Esophagus squamous epithelium (tissue), 5 donors: ENCODE measurements at places on chromosomes 5 and 9.

- DNase-seq = no peak
Observed at GRCh38 chr5:127595484-127596368, 53.2 kb upstream of the CTXN3 start.

GRCh38 chr9:134167530-134167931 is 3.2 kb upstream of the RNU6ATAC start:
- no peak for DNase-seq

- no peak for DNase-seq
Observed at GRCh38 chr9:134600836-134601638, 40.6 kb upstream of the COL5A1 start.

DNA sequence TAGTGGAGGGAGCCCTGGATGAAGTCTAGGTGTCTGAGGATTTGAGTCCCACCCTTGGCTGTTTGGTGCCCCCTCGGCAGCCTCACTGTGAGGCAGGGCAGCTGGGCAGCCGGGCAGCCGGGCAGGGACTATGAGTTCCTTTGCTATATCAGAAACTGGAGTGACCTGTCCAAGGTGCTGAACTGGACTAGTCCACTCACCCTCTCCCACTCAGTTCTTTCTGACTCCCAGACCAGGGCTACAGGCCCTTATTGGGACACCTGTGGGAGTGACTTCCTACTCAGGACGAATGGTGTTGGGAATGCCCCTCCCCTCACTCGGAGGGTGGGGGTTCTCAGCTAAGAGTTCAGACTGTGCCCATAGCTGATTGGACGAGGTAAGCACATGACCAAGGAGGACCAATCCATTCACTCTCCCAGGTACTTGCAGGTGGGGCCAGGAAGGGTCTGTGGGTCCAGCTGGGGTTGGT is 34.1 kb upstream of the RAPGEF1 start:
- DNase-seq = no peak

- DNase-seq = no peak
Observed at GRCh38 chr9:93900971-93901861, 53.9 kb downstream of the BARX1 start.

GRCh38 chr5:138032572-138033385 is at the start of gene FAM13B:
FAM13B (minus strand) TSS chr5:138033079; CDS start chr5:138019111, 13,968 bp downstream.
- peak; percentile 39 for DNase-seq

- DNase-seq = no peak
Observed at GRCh38 chr5:38551030-38552017, 5.1 kb downstream of the LIFR start.

- no peak for DNase-seq
Observed at GRCh38 chr5:180990086-180990881, 1.6 kb downstream of the BTNL3 start.

DNA sequence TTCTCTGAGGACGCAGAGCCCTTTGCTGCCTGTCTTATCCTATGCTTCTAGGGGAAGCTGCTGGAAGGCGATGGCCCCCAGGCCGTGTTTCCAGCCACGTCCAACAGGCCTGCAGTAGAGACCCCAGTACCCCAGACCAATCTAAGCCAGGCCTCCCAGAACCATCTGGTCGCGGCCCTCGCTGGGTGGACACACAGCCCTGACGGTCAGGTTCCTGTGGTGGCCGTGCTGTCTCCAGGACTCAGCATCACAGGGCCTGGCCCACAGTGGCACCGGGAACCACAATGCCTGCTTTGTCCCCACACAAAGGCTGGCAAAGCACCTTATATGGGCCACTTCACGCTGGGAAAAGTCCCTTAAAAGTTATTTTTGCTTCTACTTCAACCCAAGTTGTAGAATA is 44.5 kb downstream of the SEMA4D start:
- no peak for DNase-seq

GRCh38 chr5:151285683-151286082 is 17.9 kb downstream of the SLC36A3 start:
- no peak for DNase-seq

DNA sequence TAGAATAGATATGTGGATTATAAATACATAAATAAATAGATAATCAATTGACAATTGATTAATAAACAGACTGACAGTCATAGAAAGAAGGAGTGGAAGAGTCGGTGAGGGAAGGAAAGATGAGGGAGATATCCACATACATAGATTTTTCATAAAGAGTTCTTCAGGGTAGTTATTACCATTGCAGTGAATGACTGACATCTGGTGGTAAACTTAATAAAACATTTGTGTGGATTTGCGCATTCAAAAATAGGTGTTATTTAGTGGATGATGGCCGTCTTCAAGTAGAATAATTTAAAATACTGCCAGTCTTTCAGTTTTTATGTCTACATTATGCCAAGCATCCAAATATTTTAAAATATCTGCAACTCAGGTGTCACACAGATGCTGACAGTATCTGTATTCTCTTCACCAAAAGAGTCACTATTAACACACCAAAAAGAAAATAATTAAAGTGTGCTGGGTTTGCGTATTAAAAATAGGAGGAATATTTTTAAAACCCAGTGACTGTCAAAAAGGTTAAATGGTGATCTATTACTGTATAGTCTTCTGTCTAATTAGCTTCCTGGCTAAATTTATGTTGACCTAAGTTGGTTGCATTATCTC is 78.8 kb downstream of the GIN1 start:
- DNase-seq = no peak

DNA sequence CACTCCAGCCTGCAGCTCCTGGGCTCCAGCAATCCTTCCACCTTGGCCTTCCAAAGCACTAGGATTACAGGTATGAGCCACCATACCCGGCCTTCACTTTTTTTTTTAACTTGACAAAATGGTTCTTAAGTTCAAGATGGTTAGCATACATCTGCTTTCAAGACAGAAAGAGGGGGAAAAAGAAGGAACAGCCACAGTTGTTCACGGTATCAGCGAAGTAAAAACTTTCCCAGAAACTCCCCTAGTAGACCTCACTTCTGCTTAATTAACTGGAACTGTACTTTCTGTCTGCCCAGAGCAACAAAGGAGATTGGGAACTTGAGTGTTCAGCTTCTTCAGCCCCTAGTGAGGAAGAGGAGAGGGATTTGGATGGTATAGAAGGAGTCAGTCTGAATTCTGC is 116.7 kb downstream of the UGCG start:
- no peak for DNase-seq

DNA sequence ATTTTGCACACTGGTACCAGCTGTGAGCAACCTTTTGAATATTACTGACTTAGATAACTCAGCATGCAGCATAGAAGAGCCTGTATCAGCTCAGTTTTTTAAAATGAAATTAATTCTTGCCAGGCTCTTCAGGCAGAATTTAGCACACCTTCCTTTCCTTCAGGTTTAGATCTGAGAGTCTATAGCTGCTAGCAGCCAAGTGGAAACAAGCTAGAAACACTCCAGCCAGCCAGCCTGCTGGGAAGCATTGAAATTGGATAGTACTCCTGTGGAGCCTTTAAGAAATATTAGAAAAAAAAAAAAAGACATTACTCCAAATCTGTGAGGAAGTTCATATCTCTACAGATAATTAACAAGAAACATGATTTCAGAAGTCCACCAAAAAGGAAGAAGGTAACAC is 812.2 kb downstream of the DTWD2 start:
- DNase-seq = no peak

DNA sequence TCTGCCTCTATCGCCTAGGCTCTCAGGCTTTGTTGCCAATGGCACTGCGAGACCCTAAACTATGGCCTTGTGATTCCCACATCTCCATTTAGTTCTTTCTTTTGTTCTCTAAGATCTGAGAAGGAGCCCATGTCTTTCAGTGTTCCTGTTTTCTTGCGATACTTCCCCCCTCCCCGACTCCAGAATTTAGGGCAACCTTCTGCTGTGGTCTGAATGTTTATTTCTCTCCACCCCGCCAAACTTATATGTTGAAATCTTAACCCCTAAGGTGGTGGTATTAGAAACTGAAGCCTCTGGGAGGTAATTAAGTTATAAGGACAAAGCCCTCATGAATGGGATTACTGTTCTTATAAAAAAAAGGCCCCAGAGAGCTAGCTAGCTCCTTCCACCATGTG is 6.4 kb downstream of the TMC1 start:
- no peak for DNase-seq

DNA sequence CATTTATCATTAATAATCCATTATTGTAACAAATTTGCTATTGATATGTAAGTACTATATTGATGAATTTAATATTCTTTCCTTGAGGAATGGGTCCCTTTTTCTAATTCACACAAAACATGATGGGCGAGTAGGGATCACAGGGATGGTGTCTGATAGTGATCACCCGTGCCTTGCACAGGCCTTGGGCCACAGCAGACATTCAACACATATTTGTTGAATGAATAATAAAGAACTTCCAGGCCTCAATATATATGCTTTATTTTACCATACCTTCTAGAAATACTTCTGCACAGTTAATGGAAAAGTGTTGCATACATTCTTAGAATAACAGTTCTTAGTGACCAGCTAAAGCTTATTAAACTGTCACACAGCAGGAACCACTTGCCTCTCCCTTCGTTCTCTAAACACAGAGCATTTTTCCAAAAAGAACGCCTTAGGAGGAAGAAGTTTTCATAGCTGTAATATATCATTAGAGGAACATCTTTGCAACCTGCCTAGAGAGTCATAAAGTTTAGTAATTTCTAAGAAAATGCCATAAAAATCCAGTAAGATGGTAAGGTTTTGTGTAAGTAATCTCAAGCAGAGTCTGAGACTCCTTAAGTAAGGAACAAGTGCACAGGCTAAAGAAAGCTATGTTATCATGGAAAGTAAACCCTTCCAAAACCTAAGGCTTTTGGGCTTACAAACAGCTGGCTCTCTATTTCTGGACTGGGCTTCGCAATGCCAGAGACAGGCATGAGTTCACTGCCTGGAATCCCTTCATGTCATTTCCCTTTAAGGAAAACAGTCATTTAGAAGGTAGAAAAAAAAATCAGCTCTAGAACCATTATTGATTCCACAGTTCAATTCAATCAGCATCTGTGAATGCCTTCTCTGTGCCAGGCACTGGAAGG is 17.7 kb downstream of the TTLL11 start:
- DNase-seq = no peak

GRCh38 chr5:2709976-2710689 is 41.3 kb downstream of the IRX2 start:
- DNase-seq = no peak

GRCh38 chr5:136364307-136364706 is 1.0 kb downstream of the TRPC7 start:
- no peak for DNase-seq

DNA sequence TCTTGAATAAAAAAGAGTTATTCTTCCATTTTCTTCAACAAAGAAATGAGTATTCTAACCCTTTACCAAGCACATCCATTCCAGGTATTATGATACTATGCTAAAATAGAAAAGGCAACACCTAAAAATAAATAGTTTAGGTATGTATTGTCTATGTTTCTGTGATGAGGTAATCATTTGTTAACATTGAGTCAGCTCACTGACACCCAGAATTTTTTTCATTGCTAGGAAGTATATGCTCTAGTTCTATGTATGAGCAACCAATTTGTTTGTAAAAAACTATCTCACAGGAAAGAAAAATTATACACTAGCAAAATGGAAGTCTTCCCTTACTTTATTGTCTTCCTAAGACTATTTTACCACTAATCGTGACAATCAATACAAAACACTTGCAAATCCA is 615.6 kb upstream of the GRIN3A start:
- no peak for DNase-seq

DNA sequence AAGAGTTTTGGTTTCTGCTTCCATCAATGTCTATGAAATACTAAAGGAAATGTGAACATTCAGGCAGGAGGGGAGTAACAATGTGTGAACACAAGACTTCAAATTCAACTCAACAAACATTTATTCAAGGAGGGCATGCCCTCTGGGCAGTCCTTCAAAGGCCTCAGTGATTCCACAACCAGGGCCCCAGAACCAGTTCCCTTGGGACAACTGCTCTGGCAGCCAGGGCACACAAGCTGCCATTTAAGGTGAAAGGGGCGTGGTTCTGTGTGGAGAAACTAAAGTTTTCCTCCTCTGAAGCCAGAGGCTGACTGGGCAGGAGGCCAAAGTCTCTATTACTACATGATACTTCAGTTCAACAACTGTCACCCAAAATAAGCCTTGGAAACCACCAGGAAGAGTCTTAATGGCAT is 3.2 kb downstream of the RBM18 start:
- no peak for DNase-seq

GRCh38 chr5:54848581-54848980 is 136.8 kb downstream of the ESM1 start:
- no peak for DNase-seq

DNA sequence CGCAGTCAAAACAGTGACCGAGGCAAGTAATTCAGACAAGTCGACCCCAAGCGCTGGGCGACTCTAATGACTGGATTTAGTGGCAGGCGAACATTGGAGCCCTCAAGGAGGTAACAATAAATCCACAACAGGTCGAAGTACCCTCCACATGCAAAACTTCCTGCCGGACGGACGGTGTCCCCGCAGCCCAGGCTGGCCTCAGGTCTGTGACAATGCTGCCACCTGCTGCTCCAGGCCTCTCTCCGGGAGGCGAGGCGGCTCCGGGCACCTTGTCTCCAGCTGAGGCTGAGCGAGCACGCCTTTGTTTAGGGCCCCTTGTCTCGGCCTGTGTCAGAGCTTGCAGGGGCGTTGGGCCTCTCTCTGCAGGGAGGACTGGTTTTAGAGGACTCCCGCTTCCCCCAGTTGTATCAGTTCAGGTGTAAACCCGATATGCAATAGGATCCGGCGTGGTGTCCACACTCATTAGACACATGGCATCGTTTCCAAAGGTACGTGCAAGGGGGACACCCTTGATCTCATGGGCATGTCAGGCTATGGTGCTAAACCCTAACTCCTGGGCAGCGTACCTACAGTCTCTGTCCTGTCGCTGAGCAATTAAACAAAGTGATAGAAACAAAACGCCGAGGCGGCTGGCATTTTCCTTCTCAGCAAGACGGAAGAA is 628.0 kb upstream of the ADAMTS16 start:
- no peak for DNase-seq

DNA sequence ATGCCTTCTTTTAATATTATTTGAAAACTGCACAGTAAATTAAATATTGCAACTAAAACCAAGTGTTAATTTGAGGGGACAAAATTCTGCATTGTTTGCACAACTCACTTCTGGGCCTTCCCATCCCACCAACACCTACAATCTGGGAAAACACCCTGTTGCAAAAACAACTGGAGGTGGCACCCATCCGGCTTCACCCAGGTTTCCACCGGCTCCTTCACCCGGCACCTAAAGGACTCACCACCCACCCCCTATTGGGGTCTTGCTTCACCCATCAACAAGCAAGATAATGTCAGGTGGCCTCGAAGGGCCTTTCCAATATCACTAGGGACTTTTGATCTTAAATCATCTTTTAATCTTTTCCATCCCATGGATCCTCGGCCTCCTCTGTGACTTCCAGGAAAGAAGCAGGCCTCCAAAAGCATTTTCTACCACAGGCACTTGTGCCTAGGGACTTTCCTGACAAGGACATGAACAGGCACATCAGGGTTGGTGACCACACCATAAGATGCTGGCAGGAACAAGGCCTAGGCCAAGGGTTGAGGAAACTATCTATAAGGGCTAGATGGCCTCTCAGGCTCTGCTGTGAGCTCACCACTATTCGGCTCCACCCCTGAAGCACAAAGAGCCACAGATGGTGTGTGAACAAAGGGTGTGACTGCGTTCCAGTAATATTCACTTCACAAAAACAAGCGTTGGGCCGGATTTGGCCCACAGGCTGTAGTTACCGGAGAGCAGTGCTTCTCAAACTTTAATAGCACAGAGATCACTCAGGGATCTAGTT is 205.1 kb downstream of the AUH start:
- DNase-seq = no peak
